NCI-H524 (cell line): ENCODE measurements at places on chromosomes 12 and 14.

GRCh38 chr14:97166497-97166896 is 369.3 kb downstream of the VRK1 start:
- DNase-seq: no peak

DNA sequence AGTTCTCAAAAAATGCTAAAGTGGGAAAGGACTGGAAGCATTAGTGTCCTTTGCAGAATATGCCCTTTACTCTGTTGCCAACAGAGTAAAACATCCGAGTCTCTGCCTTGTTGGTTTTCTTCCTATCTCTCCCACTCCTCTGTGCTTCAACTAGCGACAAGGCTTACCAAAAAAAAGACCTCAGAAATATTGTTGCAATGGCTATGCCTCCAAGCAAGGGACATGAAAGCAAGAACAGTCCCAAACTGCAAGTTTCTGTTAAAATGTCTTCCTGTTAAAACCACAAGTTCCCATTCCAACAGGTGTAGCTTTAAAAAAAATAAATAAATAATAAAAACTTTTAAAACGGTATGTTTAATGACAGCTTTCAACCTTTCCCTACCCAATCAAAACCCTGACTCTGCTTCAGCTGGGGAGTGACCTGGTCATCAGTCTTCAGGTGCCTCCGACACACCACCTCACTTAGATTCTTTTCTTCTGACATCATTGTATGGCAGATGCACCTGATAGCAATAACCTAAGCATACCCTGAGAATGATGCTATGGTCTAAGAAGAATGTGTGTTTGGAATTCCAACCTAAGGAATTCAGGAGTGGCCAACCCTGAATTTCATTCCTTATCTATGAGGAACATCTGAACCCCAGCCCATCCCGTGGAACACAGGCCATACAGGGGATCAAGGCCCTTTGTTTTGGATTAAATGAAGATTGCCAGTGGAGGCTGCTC is 81.0 kb downstream of the RPS29 start:
- DNase-seq: no peak

- no peak for DNase-seq
These were observed 693 bp downstream of the CBX5 start for GRCh38 chr12:54279227-54279631.

GRCh38 chr12:105671720-105672119 is 341.2 kb downstream of the C12orf75 start:
- DNase-seq: no peak

GRCh38 chr12:130764475-130765185 is 48.5 kb upstream of the RIMBP2 start:
- DNase-seq: no peak

DNA sequence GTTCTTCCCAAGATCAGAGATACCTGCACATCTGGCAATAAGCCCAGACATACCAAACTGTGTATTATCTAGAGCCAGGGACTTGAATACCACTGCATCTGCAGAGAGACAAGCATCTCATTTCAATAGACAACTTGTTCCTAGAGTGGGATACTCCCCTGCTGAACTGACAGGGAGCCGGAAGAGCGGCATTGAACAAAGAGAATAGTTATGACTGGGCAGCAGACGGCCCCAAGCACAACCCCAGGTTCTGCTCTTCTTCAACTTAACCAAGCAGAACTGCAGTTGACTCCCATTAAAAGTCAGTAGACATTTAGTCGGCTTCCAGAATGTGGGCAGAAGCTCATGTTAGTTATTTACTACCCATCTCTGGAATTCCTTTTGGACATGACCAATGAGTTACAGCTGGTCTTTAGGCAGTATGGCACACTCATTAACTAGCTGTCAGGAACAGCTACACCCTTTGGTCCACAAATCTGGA is 112.9 kb downstream of the HMGA2 start:
- no peak for DNase-seq

DNA sequence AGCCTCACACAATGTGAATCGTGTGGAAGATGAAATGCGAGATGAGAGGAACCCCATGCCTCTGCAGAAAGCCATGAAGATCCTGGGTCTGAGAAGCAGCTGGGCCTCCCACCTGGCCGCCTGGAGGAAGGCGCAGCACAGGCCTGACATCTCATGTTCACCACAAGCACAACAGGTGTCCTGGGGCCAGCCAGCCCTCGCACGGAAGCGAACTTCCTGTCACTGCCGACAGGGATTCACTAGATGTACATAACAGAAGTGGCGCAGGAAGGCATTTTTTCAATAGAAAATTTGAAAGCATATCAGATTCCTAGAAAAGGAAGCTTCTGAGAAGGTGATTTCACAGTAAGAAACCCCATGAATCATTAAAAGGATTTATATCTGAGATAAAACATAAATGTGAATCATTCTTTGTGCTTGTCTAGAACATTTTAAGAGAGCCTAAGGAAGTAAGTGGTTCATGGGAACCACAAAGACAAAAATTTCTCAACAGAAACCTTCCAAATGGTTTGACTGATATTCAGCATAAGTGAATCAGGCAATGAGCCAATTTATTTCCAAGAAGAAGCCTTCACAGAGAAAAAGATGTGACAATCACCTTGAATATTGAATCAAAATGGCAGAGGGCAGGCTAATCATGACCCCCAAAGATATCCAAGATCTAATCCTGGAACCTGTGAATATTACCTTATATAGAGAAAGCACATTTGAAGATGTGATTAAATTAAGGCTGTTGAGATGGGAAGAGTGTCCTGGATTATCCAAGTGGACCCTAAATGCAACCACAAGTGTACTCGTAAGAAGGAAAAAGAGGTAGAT is 311.9 kb downstream of the DUSP6 start:
- DNase-seq: no peak

- DNase-seq: no peak
These were observed 43.5 kb downstream of the DNAI7 start for GRCh38 chr12:25151476-25151875.
